ENCODE measurements at places on chromosomes 4 and X.

DNA sequence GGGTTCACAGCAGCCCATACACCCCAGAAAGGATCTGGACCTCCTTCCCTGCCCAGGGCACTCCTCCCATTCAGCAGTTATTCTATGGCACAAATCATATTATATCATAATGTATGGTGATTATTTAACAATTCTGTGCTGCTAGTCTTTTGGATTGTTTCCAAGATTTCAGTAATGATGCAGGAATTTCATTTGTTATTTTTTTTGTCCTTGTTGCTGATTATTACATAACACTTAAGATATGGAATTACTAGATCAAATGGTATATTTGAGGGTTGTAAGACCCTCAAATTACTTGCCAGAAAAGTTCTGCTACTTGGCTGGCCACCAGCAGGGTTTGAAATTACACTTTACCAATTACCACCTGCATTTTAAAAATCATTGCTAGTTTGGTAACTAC is 36.4 kb downstream of the QDPR start:
- DNase-seq: no peak

GRCh38 chrX:21606002-21606401 is 52.1 kb downstream of the KLHL34 start:
- no peak for DNase-seq

DNA sequence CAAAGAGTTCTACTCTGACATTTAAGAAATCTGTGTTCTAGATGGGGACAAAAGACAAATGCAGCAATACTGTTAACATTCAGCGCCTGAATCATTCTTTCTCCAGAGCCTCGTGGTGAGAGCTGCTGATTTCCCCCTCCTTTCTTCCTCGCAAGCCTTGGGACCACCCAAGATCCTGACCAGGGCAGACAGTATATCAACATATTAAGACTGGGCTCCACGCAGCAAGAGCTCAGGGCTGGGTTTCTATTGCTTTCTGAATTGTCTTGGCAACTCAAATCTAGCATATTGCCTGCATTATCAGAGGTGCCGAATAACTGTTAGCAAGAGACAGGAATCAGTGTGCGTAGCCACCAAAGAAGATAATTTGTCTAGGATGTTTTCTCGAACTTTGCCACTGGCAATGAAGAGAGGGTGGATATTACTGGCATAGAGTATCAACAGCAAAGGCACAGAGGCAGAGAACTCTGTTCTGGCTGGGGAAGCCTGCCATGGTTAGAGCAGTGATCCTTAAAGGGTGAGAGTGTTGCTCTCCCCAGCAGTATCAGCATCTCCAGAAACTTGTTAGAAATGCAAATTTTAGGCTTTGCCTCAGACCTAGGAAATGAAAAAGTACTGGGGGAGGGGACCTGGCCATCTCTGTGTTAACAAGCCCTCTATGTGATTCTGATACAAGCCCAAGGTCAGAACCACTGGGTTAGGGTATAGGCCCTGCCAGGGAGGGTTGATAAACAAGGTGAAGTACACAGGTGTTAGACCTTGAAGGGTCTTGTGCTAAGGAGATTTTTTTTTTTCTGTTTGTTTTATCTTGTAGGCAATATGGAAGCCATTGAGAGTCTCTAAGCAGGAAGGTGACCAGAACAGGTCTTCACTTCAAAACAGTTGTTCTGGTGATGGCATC is 46.2 kb upstream of the MID1IP1 start:
- no peak for DNase-seq

GRCh38 chrX:71872542-71873458 is 37.8 kb upstream of the NHSL2 start:
- DNase-seq: no peak

DNA sequence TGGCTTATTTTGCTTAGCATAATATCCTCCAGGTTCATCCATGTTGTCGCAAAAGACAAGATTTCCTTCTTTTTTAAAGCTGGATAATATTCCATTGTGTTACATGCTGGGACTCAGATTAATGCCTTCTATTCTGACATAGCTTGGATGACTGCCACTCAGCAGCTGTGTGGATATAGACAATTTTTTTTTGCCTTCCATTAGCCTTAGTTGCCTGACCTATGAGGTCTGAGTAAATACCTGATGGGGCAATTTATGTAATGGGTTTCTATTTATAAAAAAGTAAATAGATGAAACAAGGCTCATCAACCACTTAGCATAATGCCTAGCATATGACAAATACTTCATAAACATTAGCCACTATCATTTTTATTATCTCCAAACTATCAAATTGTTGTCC is 515.4 kb downstream of the ZNF674 start:
- DNase-seq: no peak

GRCh38 chr4:158940271-158940670 is 162.6 kb upstream of the RAPGEF2 start:
- DNase-seq: no peak

DNA sequence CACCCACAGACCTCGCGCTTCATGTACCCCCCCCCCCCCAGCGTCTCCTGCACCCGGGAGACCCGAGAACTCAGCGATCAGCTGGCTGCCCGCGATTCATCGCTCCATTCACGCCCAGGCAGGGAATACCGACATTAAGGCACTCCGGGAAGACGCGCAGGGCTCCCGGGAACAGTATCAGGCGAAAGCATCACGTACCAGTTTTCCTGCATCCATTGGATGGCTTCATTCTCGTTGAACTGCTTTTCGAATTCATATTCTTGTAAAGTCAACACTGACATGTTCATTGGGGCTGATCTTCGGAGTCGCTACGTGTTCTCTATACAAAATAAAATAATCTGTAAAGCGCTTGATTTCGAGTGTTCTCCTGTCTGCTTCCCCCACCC is 373 bp downstream of the ELOVL6 start:
- no peak for DNase-seq

DNA sequence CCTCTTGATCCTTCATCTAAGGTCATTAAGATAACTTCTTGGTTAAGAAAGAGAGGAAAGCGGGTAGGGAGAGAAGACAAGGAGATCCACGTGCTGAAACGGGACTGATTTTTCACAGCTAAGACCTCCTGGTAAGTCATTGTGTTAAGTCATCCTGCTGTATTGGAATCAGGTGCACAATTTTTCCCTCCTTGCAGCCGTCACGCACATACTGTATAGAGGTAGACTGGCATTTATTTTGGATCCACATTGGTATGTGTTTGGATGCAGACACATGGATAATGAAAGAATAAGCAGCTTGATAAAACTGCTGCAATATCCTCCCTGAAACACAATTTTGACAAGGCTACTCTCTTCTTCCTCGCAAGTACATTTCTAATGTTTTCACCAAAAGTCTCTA is 60.1 kb upstream of the NAP1L5 start:
- DNase-seq: no peak

DNA sequence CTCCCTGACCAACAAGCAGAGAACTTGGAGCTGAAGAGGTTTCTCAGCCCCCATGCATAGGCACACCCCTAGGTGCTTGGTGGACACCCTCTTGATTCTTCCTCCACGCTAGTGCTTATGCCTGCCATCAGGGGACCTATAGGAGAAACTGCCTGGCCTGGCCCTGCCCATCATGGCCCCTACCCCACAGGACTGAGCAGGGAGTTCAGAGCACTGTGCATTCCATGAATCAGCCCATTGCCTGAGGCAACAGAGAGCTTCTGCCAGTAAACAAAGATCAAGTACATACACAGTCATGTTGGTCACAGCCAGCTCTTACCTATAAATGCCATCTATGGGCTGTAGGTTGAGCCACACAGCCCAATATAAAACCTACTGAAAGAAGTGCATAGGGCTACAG is 99.1 kb upstream of the EDNRA start:
- no peak for DNase-seq

DNA sequence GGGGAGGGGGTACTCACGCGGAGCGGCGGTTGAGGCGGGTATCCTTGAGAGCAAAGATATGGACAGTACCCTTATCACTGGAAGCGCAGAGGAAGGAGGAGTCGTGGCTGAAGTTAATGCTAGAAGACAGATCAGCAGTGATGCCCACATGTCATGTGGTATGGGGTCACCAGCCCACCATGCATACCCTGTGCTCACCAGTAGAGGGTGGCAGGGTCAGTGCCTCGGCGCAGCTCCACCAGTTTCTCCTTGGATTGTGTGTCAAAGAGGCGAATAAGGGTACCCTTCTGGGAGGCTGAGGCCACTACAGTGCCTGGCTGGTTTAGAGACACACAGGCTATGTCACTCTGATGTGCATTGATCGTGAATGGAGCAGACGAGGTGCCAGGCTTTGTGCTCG is 1.5 kb upstream of the PRAF2 start:
- DNase-seq: no peak

GRCh38 chr4:80615099-80615498 is 279.6 kb downstream of the CFAP299 start:
- no peak for DNase-seq

GRCh38 chrX:104122829-104123228 is 10.5 kb downstream of the ZCCHC18 start:
- no peak for DNase-seq

DNA sequence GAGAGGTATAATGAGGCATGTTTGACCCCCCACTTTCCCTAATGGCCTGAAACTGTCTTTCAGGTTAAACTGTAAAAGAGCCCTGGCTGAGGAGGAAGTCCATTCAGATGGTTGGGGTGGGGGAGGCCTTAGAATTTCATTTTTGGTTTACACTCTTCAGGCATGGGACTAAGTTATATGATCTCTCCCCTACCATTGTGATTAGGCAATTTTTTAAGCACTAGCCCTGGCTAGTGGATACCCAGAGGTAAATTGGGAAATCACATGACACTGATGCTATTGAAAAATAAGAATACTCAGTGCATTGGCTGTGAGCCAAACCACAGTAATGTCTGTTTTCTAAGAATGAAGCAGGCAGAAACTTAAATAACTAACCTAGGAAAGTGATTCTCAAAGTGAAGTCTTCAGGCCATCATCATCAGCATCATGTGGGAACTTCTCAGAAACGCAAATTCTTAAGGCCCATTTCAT is 149.7 kb downstream of the RRAGB start:
- no peak for DNase-seq

DNA sequence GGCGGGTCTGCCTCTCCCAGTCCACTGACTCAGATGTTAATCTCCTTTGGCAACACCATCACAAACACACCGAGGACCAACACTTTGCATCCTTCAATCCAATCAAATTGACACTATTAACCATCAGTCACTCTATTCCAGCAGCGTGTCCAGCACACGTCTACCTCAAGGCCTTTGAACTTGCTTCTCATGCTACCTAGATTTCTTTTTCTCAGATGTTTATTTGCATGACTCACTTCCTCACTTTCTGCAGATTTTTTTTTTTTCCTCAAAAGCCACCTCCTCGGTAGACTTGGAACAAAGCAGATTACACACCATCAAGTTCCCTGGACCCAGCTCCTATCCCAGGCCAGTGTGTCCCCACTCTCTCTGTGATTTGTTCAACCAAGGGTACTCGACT is 49.5 kb downstream of the SUPT20HL2 start:
- no peak for DNase-seq

- no peak for DNase-seq
Measured at GRCh38 chr4:102405821-102406401, 60.6 kb upstream of the SLC39A8 start.

GRCh38 chr4:10299601-10300000 is 157.6 kb downstream of the ZNF518B start:
- DNase-seq: no peak

GRCh38 chrX:45815441-45815840 is 614.8 kb upstream of the DIPK2B start:
- no peak for DNase-seq

DNA sequence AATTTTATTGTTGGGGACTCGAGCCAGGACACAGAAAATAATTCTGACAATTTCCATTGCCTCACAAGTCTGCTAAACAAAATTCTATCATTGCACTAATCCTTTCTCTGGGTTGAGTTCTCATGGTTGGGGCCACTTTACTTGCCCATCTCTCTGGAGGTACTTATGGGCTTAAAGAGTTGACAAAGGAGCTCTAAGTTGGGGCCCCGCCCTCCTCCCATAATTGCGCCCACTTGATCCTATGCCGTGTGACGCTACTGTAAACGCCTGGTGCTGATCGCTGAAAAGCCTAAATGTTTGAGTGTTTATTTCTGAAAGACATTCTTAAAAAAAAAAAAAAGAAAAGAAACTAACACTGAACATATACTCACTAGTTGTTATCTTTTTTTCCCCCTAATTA is 103.0 kb downstream of the TENM3 start:
- no peak for DNase-seq

DNA sequence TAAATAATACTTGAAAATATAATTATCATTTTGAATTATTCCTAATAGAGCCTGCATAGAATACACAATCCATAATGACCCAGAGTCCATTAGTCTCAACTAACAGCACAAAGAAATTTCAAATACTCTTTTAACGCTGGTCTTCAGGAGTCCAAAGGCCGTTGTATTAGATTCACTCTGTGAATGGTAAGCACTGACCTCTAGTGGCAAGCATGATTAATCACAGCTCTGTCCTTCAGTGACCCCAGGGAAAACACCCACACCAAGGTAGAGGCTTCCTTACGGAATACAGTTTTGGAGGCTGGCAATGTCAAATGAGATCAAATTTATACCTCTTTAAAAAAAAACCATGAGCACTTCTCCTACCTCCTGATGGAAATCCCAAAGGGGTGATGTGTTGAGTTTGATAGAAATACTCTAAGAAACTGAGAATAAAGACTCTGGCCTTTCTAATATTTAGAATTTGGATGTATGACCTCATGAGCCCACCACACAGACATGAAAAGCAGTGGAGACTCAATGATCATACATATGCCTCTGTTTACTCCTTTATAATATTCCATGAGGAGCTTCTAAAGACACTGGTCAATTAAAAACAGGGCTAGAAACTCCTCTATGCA is 147.2 kb upstream of the DKK2 start:
- DNase-seq: no peak

- DNase-seq: no peak
Measured at GRCh38 chrX:118497180-118497818, 1.7 kb downstream of the DOCK11 start.

GRCh38 chr4:85720735-85721134 is 245.8 kb downstream of the ARHGAP24 start:
- DNase-seq: no peak

DNA sequence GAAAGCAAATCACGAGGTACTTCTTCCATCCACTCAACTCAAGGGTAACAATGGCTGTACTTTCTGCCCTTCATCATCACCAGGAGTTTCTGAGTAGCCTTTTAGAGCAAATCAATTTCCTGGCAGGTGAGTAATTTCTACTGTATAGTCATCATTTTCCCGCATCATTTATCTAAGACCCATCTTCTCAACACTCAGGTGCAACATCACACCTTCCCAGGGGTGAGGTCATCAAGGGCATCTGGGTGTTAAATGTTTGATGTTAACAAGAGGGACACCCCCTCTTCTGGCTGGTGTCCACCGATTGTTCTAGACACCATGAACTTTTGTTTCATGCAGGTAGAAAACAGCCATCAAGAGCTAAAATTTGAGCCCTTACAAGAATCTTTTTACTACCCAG is 313.4 kb upstream of the MAGEB2 start:
- no peak for DNase-seq

GRCh38 chr4:14615671-14616070 is 386.6 kb upstream of the CPEB2 start:
- no peak for DNase-seq

- DNase-seq: no peak
Measured at GRCh38 chr4:152278172-152278504, 257.8 kb downstream of the FBXW7 start.

- DNase-seq: peak; percentile 22
Measured at GRCh38 chr4:15738877-15739276, 36.0 kb downstream of the BST1 start.

All from activated naive CD4-positive, alpha-beta T cell treated with anti-CD3 and anti-CD28 coated beads, Interleukin-2, amount 50 U/mL, for 16 hours (primary cell).